CD4-positive, alpha-beta T cell treated with Interleukin-21 for 1 hour (primary cell): ENCODE measurements at places on chromosomes 5 and 9.

DNA sequence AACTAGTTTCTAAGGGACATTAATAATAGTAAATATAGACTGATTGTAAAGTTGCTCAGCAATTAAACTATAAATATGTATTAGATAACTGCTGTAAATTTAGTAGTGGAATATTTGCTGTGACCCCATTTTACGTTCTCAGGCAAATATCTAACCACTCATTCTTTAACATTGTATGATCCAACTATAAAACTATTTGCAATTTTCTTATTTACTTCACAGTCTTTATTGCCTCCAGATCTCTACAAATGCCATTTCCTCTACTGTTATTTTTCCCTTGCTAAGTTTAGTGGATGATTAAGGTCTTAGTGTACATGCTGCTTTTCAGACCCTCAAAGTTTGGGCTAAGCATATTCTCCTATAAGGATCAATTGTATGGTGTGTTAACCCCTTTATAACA, 526.2 kb upstream of the ST8SIA4 start:
- no peak for DNase-seq

DNA sequence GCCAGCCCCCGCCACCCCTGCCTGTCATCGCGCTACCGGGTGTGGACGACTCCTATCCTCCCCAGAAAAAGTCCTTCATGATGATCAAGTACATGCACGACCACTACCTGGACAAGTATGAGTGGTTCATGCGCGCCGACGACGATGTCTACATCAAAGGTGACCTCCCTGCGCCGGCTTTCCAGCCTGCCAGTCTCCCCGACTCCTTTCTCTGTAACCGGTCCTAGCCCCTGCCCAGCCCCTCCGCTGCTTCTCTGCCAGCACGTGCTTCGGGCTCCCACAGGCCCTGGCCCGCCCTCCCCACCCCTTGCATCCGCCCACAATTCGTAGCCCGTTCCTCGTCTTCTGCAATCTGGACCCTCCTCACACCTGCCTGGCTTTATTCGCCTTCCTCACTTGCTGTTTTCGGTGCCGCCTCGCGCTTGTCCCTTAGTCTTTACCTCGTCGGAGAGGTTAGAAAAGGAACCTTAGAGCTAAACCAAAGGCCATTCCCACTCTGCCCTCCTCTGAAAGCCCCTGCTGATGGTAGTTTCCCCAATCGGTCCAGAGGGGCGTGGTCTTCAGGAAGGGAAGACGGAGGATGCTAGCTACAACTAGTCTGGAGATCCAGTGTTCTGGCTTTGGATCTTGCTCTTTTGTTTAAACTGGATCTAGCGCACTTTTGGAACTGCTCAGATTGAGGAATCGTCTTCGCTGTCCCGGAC, 1.4 kb downstream of the CHSY3 start:
- no peak for DNase-seq

DNA sequence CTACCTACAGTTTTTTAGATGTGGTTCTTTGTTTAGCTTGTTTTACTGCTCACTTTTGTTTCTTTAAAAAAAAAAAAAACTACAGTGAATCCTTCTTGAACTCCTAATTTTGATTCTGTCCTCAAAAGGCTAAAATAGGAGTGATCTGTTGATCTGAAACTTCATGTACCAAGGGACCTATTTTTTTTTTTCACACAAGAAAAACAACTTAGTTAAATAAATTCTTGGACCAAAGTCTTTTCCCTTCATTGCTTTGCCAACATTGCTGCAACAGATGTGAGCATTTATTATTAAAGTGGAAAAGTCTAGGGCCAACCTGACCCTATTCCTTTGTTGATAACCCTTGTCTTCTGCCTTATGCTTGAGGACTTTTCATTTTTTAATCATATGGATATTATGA, 236.8 kb downstream of the ARHGEF28 start:
- no peak for DNase-seq

DNA sequence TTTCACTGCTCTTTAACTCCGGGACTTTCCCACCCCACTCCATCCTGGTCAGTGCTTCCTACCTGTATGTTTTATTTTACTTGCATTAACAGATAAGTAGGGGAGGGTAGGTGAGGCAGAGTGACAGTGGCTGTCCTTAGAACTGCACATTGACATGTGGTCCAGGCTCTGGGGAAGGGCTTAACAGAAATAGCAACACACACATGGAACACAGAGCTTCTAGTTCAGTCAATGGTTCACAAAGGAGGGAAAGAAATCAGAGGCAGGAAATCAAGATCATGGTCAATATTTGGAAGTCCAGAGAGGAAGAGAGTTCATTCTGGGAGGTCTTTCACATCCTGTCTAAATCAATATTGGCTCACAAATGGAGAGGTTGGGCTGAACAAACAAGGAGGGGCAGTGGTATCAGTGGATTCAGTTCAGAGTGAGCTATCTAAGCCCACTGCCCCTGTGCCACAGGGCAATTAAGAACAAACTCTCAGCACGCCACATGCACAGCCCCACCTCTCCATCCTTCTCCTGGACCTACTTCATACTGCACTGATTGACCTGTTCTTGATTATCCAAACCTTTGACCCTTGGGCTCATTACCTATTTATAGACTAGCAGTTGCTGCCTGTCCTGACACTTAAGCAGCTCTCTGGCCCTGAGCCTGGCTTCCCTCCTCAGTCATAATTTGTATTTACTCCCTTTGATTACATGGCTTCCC, 6.2 kb upstream of the VPS13A start:
- DNase-seq = no peak

DNA sequence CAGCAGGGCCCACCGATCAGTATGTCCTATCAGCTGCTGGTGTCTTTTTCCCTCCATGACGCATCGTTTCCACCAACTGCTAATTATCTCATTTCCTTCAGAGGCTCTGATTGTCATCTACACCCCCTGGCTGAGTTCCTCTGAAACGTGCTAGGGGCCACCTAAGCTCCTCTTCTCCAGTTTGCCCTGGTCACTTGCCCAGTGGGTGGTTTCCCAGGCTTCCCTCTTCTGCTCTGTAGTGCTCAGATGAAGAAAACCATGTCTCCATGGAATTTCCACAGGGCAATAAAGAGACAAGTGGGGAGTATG, 65.3 kb downstream of the TSTD2 start:
- no peak for DNase-seq

GRCh38 chr5:62814991-62815390, 236.4 kb downstream of the LRRC70 start:
- no peak for DNase-seq

GRCh38 chr5:102713278-102713677, 41.8 kb upstream of the PAM start:
- DNase-seq = no peak

GRCh38 chr5:16538006-16538405, 72.4 kb upstream of the ZNF622 start:
- no peak for DNase-seq

DNA sequence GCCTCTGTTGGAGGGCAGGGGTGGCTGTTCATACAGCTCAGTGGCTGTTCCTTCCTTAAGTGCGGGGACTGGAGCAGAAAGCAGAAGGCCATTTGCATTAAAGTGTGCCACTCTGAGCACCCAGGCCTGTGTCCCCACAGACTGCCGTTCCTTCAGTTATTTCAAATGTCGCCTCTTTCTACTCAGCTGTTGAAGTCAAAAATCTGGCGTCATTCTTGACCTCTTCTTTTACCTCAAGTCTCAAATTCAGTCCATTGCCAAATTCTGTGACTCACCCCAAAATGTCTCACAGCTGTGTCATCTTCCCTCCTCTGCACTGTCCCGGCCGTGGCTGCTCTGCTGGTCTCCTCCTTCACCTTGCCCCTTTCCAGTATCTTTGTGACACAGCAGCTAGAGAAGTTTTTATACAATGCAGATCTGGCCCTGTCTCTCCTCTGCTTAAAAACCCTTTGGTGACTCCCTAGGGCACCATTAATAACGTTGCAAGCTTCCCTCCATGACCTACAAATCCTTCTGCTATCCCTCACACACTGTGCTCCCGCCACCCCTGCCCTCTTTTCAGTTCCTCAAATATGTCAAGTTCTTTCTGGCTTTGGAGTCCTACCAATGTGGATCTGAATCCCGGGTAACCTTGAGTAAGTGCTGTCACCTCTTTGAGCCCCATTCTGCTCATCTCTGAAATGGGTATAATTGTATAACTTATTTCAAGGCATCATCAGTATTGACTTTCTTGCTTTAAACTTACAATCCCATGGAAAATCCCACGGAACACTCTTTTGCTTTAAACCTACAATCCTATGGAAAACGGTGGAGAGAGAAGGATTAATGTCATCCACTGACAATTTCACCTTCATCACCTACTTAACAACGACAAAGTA, 98.3 kb upstream of the BOD1 start:
- no peak for DNase-seq

DNA sequence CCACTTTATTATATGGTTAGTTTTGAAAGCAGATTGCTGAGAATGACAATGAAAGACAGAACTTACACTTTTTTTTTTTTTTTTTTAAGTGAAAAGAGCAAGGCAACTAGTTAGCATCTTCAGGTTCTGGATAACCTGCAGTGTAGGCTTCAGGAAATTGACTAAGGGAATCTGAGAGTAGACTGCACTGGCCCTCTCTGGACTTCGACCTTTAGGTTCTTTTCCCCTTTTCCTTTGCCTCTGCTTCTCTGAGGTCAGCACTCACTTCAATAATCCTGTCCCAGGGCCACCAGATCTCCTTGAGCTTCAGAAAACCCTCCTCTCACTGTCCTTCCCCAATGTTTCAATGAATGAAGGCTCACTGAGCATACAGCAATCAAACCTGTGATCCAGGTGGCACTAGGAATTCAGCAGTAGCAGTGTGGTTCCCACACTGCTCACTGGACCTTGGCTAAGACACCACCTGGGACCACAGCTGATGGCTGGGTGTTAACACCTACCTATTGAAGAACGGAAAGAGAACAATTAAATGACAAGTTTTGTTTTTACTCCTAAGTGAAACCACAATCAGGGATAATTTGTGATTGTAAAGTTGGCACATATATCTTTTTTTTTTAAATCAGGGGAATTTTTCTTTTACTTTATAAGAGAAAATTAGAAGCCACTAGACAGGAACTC, 85.8 kb upstream of the IL6ST start:
- no peak for DNase-seq

GRCh38 chr5:137207023-137207760, 291.9 kb downstream of the SPOCK1 start:
- DNase-seq = no peak

DNA sequence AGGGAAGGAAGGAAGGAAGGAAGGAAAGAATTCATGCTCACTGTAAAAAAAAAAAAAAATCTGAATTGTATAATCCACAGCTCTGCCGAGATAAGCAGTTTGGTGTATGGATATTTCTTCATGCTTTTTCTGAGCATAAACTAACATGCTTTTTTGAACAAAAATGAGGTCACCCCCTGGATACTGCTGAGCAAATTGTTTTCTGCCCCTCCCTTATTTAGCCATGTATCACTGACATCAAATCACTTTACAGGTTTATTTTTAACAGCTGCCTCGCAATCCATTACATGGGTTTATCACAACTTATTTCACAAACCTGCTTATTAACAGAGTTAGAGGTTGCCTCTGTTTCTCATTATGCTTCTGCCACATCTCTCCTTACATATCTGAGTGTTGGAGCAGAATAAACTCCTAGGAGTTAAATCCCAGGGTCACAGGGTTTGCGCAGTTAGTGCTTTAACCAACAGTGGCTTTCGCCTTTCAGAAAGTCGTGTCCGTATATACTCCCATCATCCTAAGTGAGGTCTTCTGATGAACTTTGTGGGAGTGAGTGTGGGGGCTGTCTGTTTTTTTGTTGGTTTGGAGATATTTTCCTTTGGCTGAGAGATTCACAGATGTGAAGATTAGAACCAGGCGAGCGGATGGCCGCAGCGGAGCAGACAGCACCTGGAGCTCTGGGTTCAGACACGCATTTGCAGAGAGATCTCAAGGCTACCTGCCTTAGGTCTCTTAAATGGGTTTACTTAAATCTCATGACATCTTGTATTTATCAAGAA, 57.7 kb downstream of the AK8 start:
- DNase-seq = no peak

DNA sequence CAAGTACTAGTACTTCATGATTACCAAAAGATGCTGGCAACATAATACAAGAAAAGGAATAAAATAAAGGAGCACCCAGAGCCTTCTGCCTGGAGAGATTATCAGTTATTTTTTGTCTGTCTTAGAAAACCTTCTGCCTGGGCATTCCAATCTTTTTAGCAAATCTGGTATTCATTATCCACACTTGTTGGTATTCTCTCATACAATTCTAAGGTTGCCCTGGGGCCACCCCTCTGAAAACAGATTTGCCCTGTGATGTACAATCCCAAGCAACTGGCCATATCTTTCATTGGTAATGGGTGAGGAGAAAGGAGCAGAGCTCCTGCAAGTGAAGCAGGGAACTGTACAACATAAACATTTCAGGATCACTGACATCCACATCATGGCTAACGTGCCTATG, 47.8 kb downstream of the WDR41 start:
- no peak for DNase-seq
